ENCODE measurements at places on chromosomes 6 and 20.

- DNase-seq = no peak
Measured at GRCh38 chr6:106128981-106129781, 43.0 kb downstream of the PRDM1 start.

GRCh38 chr20:34099675-34100074 is 12.4 kb downstream of the EIF2S2 start:
- DNase-seq = no peak

DNA sequence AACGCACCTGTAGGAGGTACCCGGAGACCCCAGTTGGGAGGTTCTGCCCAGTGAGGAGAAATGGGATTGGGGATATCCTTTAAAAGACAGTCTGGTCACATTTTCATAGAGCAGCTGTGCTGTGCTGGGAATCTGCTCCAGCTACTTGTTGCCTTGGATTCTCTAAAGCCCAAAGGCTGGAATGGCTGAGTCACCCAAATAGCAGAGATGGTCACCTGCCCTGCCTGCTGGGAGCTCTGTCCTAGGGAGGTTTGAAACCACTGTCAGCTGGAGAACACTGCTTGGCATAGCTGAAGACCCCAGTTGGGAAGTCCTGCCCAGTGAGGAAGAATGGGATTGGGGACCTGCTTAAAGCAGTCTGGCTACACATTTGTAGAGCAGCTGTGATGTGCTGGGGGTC is 34.8 kb upstream of the TFB1M start:
- no peak for DNase-seq

GRCh38 chr6:98929498-98930060 is 18.2 kb downstream of the FBXL4 start:
- DNase-seq = no peak

- peak; percentile 37 for DNase-seq
Measured at GRCh38 chr6:89433252-89434149, 549 bp downstream of the ANKRD6 start.

DNA sequence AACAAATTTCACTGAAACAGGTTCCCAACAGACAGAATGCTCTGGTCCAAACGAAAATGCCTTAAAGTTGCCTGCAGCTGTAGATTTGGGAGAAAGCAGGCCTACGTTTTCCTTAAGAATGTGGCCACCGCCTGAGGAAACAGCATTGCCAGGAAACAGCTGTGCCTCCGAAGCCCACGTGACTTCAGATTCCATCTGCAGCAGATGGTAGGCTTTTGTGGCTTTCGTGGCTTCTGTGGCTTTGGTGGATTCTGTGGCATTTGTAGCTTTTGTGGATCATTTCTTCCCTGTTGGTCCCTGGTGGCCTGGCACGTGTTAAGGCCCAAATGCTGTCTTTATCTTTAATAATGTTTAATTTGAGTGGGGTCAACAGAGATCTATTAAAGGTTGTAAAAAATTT is 222.9 kb downstream of the TTLL2 start:
- DNase-seq = no peak

DNA sequence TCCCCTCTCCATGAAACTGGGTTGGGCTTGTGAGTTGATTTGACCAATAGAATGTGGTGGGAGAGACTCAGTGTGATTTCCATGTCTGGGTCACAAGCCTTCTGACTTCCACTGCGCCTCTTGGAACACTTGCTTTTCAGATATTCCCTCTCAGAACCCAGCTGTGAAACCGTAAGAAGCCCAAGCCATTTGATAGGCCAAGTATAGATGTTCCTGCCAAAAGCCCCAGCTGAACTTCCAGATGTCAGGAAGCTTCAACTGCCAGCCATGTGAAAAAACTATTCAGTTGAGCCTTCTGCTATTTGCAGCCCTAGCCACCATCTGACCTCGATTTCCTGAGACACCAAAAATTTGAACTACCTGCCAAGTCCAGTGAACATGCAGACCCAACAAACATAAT is 387.8 kb upstream of the GJE1 start:
- no peak for DNase-seq

DNA sequence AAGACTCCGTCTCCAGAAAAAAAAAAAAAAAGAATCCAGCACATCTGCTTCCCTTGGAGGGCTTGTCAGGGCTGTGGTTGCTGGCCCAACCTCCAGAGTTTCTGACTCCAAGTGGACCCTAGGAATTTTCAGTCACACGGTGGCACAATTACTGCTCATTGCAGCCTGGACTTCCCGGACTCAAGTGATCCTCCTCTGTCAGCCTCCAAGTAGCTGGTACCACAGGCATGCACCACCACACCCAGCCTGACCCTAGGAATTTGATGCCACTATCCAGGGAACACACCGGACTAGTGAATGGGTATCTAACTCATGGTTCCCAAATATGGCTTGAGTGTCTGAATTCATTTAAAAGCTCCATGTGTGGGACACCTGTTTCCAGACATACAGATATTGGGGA is 9.8 kb upstream of the MAPRE1 start:
- no peak for DNase-seq

- DNase-seq = peak; percentile 89
Measured at GRCh38 chr6:30914076-30914853, at the start of gene VARS2. Gene VARS2 (plus strand): TSS chr6:30914238. CDS start chr6:30914837, 599 bp downstream.

DNA sequence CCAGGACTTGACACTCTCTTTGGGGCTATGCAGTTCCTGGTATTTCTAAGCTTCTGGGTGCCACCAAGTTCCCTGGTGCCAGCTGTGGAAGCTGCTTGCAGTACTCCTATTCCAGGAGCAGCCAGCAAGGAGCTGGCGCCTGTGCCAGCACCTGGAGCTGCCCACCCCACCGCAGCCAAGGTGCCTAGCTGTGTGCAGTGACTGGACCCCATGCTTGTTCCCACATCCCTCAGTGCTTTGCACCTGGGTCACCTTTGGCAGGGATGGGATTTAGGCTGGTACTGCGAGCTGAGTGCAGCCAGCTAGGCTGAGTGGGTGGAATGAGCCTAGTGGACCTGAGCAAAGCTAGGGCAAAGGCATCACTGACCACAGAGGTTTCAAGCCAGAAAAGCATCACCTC is 1674.9 kb downstream of the HACE1 start:
- DNase-seq = no peak

DNA sequence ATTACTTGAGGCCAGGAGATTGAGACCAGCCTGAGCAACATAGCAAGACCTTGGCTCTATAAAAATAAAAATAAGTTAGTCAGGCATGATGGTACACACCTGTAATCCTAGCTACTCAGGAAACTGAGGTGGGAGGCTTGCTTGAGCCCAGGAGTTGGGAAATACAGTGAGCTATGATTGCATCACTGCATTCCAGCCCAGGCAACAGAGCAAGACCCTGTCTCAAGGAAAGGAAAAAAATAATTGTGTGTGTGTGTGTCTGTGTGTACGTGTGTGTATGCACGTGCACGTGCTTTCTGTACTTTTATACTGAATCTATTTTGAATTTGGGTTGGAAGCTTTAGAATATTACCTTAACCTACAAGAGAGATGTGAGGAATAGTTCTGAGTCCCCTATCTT is 58.9 kb downstream of the KIZ start:
- no peak for DNase-seq

- no peak for DNase-seq
Measured at GRCh38 chr20:24892931-24893330, 56.1 kb upstream of the CST7 start.

- DNase-seq = no peak
Measured at GRCh38 chr6:22717915-22718314, 148.5 kb downstream of the HDGFL1 start.
